ENCODE measurements at places on chromosomes 11 and 22.

GRCh38 chr11:27916541-27917100 is 191.3 kb downstream of the KIF18A start:
- H3K27ac ChIP-seq = no peak overlapping the region
- H3K27me3 ChIP-seq = peaks cover 7% of the 10 kb centered on the region
- DNase-seq = no peak
- H3K4me1 ChIP-seq = peaks cover 2% of the 10 kb centered on the region
- H3K36me3 ChIP-seq = no peaks in the 10 kb centered on the region

GRCh38 chr11:107123022-107123421 is 104.7 kb upstream of the GUCY1A2 start:
- DNase-seq = no peak
- H3K4me3 ChIP-seq = no peak overlapping the region

GRCh38 chr11:117239295-117239694 is 6.8 kb downstream of the RNF214 start:
- peaks cover 15% of the 10 kb centered on the region for H3K36me3 ChIP-seq
- H3K27ac ChIP-seq = no peak overlapping the region
- H3K27me3 ChIP-seq = no peaks in the 10 kb centered on the region
- H3K4me1 ChIP-seq = peaks cover under 1% of the 10 kb centered on the region

- H3K4me1 ChIP-seq = no peaks in the 10 kb centered on the region
- H3K4me3 ChIP-seq = no peak overlapping the region
- no peak for DNase-seq
- H3K27me3 ChIP-seq = no peaks in the 10 kb centered on the region
- no peak overlapping the region for H3K27ac ChIP-seq
- H3K36me3 ChIP-seq = no peaks in the 10 kb centered on the region
Observed at GRCh38 chr11:90722552-90723190, 499.8 kb upstream of the CHORDC1 start.

DNA sequence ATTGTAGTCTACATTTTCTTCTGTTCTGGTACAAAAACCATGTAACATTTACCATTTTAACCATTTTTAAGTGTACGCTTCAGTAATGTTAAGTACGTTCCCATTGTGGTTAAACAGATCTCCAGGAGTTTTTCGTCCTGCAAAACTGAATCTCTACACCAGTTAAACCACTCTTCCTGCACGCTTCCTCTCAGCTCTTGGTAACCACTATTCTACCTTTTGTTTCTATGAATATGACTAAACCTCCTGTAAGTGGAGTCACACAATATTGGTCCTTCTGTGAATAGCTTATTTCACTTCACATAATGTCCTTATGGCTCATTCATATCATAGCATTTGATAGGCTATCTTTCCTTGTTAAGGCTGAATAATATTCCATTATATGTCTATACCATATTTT is 7.1 kb upstream of the EXT2 start:
- no peak overlapping the region for H3K4me3 ChIP-seq
- no peaks in the 10 kb centered on the region for H3K27me3 ChIP-seq
- DNase-seq = no peak
- peaks cover 27% of the 10 kb centered on the region for H3K36me3 ChIP-seq
- H3K4me1 ChIP-seq = peaks cover 2% of the 10 kb centered on the region

- no peaks in the 10 kb centered on the region for H3K36me3 ChIP-seq
- peaks cover 5% of the 10 kb centered on the region for H3K27me3 ChIP-seq
- DNase-seq = no peak
- no peak overlapping the region for H3K27ac ChIP-seq
Observed at GRCh38 chr22:47620391-47620790, 857.9 kb downstream of the TBC1D22A start.

- H3K36me3 ChIP-seq = no peaks in the 10 kb centered on the region
- no peaks in the 10 kb centered on the region for H3K27me3 ChIP-seq
- H3K4me3 ChIP-seq = no peak overlapping the region
- peaks cover 15% of the 10 kb centered on the region for H3K4me1 ChIP-seq
Observed at GRCh38 chr22:42688241-42689211, 32.1 kb downstream of the A4GALT start.

DNA sequence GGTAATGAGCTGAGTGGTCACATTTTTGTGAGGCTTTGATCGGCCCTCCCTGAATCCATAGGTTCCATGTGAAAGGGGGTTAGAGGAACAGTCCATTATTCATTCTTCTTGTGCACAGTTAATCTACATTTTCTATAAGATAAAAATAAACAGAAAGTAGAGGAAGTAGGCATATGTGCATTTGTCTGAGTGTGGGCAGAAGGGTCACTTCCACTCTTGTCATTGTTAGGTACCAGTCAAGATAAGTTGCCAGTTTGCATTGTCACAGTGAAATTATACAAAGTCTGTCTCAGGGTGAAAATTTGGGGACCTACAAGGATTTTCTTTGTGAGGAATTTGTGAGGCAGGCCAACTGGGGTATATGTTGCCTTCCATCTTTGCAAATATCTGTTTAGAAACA is 4.6 kb upstream of the APOL4 start:
- H3K27me3 ChIP-seq = peaks cover 7% of the 10 kb centered on the region
- H3K27ac ChIP-seq = no peak overlapping the region
- no peak overlapping the region for H3K4me3 ChIP-seq
- H3K4me1 ChIP-seq = peaks cover 9% of the 10 kb centered on the region
- H3K36me3 ChIP-seq = no peaks in the 10 kb centered on the region

- H3K27ac ChIP-seq = no peak overlapping the region
- peak overlapping the region; percentile 82 for H3K4me3 ChIP-seq
- H3K27me3 ChIP-seq = no peaks in the 10 kb centered on the region
- peaks cover 33% of the 10 kb centered on the region for H3K4me1 ChIP-seq
- no peak for DNase-seq
- peaks cover 3% of the 10 kb centered on the region for H3K36me3 ChIP-seq
Observed at GRCh38 chr11:829847-830294, 2.2 kb downstream of the CRACR2B start.

DNA sequence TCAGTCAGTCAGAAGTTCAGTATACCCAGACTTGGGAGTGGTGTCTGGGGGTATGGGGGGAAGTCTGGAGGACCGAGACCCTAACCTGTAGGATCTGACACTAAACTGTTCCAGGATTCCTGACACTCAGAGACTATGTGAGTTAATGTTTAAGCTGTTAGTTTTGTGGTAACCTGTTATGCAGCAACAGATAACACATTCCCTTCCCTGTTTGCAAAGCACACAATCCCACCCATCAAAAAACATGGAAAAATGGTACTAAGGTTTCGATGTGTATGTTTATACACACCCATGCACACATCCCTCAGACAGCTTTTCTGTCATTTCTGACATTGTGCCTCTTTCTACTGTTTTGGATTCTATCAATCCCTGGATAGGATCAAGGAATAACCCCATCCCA is 27.6 kb downstream of the ZNF280B start:
- DNase-seq = no peak
- no peaks in the 10 kb centered on the region for H3K27me3 ChIP-seq
- peaks cover 8% of the 10 kb centered on the region for H3K36me3 ChIP-seq
- H3K27ac ChIP-seq = no peak overlapping the region
- H3K4me3 ChIP-seq = no peak overlapping the region

DNA sequence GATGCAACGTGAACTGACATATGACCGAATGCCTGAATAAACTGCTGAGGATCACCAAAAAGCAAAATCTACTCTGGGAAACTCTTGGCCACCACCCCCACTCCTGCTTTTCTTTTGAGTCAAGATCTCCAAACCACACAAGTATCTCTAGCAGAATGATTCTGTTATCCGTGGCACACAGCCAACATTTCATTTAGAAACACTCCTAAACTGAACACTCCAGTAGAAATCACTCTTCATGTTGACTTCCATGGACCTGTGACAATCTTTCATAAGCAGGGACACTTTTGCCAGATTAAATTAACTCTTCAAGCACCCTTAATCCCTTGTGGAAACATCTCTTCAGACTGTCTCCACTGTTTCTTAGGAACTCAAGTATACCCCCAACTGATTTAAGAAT is 44.4 kb downstream of the VSIG10L2 start:
- peaks cover 5% of the 10 kb centered on the region for H3K4me1 ChIP-seq
- no peak overlapping the region for H3K4me3 ChIP-seq
- peaks cover 4% of the 10 kb centered on the region for H3K27me3 ChIP-seq
- no peak overlapping the region for H3K27ac ChIP-seq

GRCh38 chr11:122659676-122660554 is 4.4 kb downstream of the UBASH3B start:
- peaks cover 3% of the 10 kb centered on the region for H3K27me3 ChIP-seq
- H3K27ac ChIP-seq = no peak overlapping the region
- H3K4me3 ChIP-seq = no peak overlapping the region
- no peaks in the 10 kb centered on the region for H3K36me3 ChIP-seq
- DNase-seq = no peak

GRCh38 chr22:23151827-23152226 is 6.5 kb downstream of the RAB36 start:
- H3K27ac ChIP-seq = peak overlapping the region; percentile 94
- DNase-seq = no peak
- peaks cover 24% of the 10 kb centered on the region for H3K4me1 ChIP-seq
- no peaks in the 10 kb centered on the region for H3K36me3 ChIP-seq
- peak overlapping the region; percentile 2 for H3K4me3 ChIP-seq

GRCh38 chr22:38267086-38267485 is 5.7 kb downstream of the TMEM184B start:
- no peak overlapping the region for H3K27ac ChIP-seq
- no peak overlapping the region for H3K4me3 ChIP-seq
- no peak for DNase-seq
- H3K4me1 ChIP-seq = peaks cover 18% of the 10 kb centered on the region
- no peaks in the 10 kb centered on the region for H3K36me3 ChIP-seq
- H3K27me3 ChIP-seq = no peaks in the 10 kb centered on the region

- no peaks in the 10 kb centered on the region for H3K27me3 ChIP-seq
- peaks cover 7% of the 10 kb centered on the region for H3K4me1 ChIP-seq
- H3K27ac ChIP-seq = no peak overlapping the region
- H3K36me3 ChIP-seq = peaks cover 14% of the 10 kb centered on the region
- no peak overlapping the region for H3K4me3 ChIP-seq
Observed at GRCh38 chr22:20402960-20403778, 9.2 kb downstream of the ZNF74 start.

DNA sequence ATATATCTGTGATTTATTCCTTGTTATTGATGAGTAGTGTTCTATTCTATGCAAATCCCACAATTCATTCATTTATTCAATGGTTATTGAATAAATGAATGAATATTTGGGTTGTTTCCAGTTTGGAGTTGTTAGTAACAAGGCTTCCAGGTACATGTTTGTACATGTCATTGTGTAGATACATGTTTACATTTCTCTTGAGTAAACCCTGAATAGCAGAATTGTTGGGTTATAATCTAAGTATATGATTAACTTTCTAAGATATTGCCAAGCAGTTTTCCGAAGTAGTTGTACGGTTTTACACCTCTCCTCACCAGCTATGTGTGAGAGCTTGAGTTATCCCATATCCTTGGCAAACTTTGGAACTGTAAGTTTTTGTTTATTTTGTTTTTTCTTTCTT is 18.5 kb upstream of the OR8G1 start:
- H3K27ac ChIP-seq = no peak overlapping the region
- no peak for DNase-seq
- no peak overlapping the region for H3K4me3 ChIP-seq
- H3K27me3 ChIP-seq = peaks cover 12% of the 10 kb centered on the region
- H3K36me3 ChIP-seq = no peaks in the 10 kb centered on the region

DNA sequence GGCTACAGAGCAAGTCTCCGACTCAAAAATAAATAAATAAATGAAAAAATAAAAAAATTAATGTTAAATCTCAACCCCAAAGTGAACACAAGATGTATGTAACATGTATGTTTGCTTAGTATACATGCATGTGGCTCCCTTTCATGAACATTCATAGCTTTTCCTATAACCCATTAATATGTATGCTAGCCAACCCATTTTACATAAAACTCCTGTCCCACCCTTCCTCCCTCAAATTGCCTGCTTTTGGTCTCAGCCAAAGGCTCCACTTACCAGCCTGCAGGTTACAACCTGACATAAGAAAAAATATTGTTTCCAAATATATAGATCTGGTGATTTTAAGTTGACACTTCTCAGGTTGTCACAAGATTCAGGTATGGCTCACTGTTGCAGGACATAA is 3.7 kb upstream of the FOLR1 start:
- H3K27me3 ChIP-seq = no peaks in the 10 kb centered on the region
- H3K27ac ChIP-seq = no peak overlapping the region
- peaks cover 6% of the 10 kb centered on the region for H3K4me1 ChIP-seq
- DNase-seq = no peak
- H3K36me3 ChIP-seq = no peaks in the 10 kb centered on the region
- H3K4me3 ChIP-seq = no peak overlapping the region

DNA sequence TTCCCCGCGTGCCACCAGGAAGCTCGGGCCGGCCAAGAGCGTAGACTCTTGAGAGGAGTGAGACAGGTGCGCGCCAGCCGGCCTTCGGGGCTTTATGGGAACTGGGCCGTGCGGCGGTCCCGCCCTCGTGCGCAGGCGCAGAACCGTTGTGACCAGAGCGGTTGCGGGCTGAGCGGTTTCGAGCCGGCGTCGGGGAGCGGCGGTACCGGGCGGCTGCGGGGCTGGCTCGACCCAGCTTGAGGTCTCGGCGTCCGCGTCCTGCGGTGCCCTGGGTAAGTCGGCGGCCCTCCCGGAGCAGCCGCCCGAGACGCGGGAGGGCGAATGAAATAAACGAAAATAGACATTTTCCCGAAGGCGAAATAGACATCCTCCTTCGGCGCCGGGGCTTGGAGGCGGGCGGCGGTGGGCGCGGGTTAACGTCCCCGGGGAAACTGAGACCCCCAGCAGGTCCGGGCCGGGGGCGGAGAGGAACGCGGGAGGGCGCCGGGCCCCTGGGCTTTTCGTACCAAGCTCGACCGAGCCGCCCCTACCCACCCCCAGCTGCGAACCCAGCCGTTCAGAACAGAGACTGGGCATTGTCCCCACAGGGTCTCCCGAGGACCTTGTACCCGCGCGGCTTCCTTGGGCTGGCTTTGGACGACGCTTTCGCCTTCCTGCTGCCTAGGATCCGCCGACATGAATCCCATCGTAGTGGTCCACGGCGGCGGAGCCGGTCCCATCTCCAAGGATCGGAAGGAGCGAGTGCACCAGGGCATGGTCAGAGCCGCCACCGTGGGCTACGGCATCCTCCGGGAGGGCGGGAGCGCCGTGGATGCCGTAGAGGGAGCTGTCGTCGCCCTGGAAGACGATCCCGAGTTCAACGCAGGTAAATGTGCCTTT is at the start of gene ASRGL1:
TSS of gene ASRGL1 (plus strand) at position 146 of the 879 bp plus-strand sequence. CDS start at position 676, 530 bp downstream.
- peak within 1 kb of the TSS; percentile 86 for H3K4me3 ChIP-seq
- H3K4me1 ChIP-seq = peaks cover 22% of the 10 kb centered on the region
- DNase-seq = peak; percentile 81

GRCh38 chr22:16824716-16825687 is at the start of gene XKR3:
Gene XKR3 (minus strand): TSS chr22:16825411. CDS start chr22:16808073, 17,338 bp downstream.
- no peak for DNase-seq
- peak within 1 kb of the TSS; percentile 81 for H3K4me3 ChIP-seq
- peak within 1 kb of the TSS; percentile 48 for H3K27ac ChIP-seq
- peaks cover 11% of the 10 kb centered on the region for H3K4me1 ChIP-seq
- H3K27me3 ChIP-seq = no peaks in the 10 kb centered on the region
- H3K36me3 ChIP-seq = peaks cover 3% of the 10 kb centered on the region
